Activated CD4-positive, alpha-beta T cell treated with anti-CD3 and anti-CD28 coated beads for 24 hours (primary cell): ENCODE measurements at places on chromosomes 5 and 9.

DNA sequence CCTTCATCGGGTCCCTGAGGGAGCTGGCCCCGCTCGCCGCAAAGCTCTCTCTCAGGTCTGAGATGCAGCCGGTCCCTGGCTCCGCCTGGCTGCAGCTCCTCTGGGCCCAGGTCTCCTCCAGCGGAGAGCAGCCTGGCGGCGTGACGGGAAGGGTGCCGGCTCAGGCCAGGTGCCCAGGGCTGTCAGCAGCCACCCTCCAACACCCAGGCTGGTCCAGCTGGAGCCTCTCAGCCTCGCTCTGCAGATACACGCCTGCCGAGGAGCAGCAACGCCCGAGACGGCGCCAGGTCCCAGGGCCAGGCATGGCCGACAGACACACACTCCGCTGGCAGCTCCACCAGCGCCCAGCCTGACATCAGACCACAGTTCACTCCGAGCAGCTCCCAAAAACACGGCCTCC is 25.6 kb downstream of the FAM163B start:
- no peak for DNase-seq

DNA sequence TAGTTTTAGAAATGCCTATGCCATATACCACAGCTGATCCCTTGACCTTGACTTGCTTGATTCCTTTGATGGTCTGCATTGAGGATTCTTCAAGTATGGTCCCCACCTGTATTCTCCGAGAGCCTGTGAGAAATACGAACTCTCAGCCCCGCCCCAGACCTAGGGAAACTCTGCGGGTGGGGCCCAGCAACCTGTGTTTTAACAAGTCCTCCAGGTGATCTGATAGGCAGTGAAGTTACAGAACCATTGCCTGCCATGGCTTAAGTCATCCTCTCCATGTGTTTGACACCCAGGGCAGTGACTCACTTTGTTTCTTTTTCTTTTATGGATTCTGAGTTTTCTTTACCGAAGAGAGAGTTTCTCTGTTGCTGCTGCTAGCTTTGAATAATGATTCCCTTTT is 18.5 kb downstream of the FRMPD1 start:
- no peak for DNase-seq

- DNase-seq = no peak
Observed at GRCh38 chr5:172159016-172159415, 29.0 kb downstream of the STK10 start.

- no peak for DNase-seq
Observed at GRCh38 chr9:108953983-108954574, 19.9 kb downstream of the ABITRAM start.

DNA sequence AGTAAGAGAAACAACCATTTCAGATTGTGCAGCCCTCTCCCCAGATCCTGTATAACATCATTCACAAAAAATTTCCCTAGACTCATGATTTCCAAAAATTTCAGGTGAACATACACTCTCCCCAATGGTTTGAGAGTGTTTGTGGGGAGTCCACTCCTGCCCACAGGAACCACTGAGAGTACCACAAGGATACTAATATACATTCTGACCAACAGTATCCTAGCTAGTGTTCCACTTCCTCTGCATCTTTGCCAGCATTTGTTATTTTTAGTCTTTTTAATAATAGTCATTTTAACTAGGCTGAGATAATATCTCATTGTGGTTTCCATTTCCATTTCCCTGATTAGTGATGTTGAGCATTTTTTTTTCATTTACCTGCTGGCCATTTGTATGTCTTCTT is 155.4 kb downstream of the DTWD2 start:
- no peak for DNase-seq

DNA sequence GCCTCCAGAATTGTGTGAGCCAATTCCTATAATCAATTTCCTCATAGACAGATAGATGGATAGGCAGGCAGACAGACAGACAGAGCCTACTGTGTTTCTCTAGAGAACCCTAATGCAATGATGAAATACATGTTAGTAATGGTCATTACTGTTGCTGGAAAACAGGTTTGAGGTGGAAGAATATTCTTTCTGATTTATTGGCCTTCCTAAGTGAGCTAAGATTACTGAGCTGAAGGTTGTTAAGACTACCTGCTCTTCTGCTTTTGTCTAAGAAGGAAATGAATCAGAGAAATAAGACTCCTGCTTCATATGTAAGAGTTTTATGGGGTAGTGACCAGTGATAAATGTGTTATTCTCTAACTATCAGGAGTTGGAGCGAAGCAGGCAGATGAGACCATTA is 219.9 kb downstream of the ELAVL2 start:
- no peak for DNase-seq

DNA sequence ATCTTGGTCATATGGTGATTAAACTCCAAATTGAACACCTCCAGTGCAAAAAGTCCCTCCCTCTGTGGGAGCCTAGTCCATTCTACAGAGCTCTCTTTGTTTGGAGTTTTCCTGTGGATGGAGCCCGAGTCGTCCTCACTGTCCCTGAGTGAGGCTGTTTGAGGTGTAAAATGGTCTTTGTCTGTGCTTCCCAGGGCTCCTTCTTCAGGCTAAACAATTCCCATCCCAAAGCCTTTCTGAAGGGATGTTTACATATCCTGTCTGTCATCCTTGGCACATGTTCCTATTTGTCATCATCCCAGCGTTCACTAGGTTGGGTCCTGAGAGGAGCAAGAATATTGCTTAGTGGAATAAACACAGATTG is 68.9 kb downstream of the COL27A1 start:
- no peak for DNase-seq

DNA sequence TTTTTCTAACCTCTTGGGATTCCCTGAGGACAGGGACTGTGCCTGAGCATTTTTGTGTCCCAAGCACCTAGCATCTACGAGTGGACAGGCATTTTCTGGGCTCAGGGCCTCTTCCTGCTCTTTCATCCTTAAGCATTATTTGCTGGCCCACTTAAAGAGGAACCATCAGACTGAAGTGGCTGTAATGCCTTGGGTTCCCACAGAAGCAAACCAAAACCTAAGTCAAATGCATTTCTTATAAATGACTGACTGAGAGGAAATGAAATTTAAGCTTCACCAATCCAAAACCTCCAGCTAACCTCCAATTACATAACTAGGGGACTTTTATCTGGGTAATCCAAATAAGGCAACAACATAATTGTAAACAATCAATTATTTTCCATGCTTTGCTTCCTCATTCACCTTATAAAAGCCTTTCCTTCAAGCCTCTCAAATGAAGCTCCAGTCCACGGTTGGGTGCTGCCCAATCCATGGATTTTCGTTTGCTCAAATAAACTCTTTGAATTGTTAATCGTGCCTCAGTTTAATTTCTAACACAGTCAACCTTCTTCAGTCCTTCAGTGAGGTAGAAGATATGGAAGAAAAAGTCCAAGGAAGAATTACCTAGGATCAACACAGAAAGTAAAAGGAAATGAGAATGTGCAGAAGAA is 25.3 kb upstream of the SLC31A2 start:
- DNase-seq = no peak

- no peak for DNase-seq
Observed at GRCh38 chr5:89830691-89831090, 578.9 kb downstream of the CETN3 start.

GRCh38 chr9:6348766-6349165 is 20.6 kb downstream of the TPD52L3 start:
- DNase-seq = no peak

DNA sequence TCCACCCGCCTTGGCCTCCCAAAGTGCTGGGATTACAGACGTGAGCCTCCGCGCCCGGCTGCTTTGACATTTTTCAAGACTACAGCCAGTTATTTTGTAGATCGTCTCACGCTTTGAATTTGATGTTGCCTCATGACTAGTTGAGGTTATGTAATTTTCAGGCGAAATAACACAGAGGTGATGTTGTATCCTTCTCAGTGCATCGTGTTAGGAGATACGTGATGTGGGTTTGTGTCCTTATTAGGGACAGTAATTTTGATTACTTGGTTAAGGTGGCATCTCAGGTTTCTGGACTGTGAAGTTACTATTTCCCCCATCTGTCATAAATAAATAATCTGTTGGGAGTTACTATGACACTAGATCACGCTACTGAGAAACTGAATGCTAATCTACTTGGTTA is 25.0 kb downstream of the CTNNA1 start:
- DNase-seq = no peak

- DNase-seq = no peak
Observed at GRCh38 chr5:75558981-75559632, 47.4 kb downstream of the POLK start.

DNA sequence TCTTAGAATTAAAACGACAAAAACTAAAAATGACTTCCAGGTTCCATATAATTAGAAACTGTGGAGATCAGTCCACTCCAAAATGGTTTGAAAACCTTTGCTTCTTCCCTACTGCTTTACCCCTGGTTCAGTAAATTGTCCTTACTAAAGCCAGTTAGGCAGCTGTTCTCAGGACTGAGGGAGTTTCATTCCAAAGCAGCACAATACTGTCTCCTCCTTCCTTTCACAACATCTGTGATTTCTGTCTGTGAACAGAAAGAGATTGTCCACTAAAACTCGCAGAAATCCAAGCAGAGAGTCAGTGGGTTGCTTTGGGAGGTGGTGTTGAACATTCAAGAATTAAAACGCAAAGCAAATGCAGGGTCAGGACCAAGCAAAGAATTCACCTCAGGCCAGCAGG is 740.8 kb upstream of the ZNF608 start:
- no peak for DNase-seq

GRCh38 chr5:61245486-61245885 is 83.2 kb upstream of the SMIM15 start:
- DNase-seq = no peak

DNA sequence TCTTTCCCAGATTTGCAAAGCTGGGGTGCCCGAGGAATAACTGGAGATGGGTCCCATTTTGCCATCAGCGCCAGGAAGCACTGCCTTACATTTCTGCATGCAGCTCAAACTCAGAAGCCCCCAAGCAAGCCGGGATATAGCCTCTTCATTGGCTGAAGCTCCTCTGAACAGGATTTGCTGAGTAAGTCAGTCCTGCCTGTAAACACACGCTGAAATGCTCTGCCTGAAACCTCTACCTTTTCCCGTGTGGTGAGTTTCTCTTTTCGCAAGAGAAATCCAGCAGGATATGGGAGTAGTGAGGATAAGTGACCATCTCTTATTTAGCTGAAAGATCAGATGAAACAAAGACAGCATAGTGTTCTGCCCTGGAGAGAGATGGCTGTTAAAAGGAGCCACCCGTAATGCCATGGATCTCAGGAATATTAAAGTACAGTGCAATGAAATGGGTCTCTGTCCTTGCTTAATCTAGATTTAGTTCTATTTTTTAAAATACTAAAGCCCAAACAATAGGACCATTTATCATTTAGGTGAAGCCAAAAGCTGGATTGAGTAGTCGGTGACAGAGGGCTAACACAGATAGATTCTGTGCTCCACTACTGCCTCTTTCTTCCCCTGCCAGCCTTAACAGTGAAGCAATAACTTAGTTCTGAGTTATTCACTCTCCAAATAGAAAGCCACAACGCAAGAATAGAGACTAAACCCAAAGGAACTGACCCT is 177.5 kb upstream of the PPP2R2B start:
- DNase-seq = no peak

GRCh38 chr5:67808340-67808739 is 407.2 kb upstream of the PIK3R1 start:
- DNase-seq = no peak

GRCh38 chr5:33235824-33236223 is 204.9 kb upstream of the TARS1 start:
- DNase-seq = no peak

DNA sequence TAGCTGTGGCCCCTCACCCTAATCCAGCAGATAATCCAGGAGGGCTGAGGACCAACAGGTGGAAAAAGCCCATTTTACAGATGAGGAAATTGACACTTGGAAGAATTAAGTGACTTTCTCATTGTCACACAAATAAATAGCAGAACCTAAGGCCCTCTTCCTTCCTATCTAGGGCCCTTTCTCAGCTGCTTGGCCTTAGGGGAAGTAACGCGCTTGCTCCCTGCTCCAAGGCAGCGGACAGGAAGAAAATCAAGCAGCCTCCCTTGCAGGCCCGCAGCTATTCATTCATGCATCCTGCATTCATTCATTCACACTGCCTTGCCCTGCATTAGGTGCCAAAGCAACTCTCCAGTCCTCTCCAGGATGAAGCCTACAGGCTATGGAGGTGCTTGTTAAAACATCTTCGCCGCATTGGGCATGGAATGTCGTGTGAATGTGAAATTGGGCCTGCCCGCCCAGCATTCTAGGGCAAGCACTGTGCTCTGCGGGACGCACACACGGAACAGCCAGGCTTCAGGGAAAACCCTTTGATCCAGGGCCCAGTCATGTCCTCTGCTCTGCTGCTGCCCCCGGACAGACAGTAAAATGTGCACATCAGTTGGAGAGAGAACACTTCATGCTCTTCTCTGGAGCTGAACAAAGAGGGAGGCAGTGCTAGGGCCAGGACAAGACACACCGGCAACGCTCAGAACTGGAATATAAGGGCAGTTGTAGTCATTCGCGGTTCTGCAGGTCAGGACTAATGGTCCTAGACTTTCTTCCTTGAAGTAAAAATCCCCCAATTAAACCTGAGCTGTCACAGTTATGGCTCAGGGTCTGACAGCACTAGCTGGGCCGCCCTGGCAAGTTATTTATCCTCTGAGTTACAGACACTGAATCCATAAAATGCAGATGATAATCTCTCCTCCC is 166.0 kb downstream of the COL23A1 start:
- DNase-seq = no peak

DNA sequence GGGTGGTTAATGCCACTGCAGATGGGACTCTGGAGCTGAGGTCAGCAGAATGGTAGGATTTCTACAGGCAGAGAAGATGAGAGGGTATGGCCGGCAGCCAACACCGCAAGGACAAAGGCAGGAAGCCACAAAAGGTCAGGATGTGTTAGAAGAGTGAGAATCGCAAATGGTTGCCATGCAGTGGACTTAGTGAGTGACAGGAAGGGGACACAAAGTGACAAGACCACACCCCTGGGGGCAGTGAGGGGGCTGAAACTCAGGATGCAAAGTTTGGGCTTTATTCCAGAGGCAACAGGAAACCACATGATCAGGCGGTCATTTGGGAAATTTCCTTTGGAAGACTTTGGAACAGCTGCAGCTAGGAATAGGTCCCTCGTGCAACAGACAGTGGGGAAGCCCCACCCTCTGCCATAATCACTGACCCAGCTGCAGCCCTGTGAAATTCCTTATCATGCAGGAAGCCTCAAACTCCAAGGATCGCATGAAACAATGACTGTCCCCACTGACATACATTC is 14.2 kb upstream of the CCDC180 start:
- DNase-seq = no peak

DNA sequence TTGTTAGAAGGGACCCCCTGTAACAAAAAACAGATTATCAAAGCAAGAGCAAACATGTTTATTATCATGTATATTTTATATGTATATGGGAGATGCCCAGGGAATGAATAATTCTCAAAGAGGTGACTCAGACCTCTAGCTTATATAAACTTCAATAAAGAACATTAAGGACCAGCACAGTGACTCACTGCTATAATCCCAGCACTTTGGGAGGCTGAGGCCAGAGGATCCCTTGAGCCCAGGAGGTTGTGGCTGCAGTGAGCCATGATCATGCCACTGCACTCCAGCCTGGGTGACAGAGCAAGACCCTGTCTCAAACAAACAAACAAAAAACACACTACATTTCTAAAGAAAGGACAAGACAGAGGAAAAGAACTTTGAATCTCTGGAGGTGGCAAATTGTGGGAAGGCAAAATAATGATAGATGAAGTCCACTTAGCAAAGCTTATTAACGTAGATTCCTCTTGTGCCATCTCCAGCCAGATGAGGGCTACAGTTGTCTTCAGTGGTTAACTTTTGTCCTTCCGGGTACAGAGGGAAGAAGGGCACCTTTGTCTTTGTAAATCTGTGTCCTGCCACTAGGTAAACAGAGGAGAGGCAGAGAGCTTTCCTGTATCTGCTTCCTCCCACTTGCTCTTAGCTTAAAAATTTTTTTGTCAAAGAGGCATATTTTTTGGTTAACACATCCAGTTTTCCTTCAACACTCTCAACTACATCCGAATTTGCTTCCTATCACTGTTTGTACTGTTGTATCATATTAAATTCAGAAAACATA is 7.5 kb upstream of the RFK start:
- DNase-seq = no peak
